ENCODE measurements at places on chromosomes 1 and 21.

GRCh38 chr1:166089804-166090203 is 77.0 kb downstream of the FAM78B start:
- DNase-seq: peak; percentile 59

DNA sequence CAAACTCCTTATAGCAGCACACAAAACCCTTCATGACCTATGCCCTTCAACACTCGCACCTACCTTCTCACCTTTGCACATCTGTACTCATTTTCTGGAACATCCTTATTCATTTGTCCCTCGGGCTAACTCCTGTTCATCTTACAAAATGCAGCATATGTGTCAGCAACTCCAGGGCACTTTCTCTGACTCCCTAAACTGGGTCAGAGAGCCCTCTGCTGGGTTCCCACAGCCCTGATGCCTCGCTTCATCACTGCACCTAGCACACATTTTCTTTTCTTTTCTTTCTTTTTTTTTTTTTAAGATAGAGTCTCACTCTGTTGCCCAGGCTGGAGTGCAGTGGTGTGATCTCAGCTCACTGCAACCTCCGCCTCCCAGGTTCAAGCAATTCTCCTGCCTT is 54.0 kb downstream of the RAB3B start:
- no peak for DNase-seq

DNA sequence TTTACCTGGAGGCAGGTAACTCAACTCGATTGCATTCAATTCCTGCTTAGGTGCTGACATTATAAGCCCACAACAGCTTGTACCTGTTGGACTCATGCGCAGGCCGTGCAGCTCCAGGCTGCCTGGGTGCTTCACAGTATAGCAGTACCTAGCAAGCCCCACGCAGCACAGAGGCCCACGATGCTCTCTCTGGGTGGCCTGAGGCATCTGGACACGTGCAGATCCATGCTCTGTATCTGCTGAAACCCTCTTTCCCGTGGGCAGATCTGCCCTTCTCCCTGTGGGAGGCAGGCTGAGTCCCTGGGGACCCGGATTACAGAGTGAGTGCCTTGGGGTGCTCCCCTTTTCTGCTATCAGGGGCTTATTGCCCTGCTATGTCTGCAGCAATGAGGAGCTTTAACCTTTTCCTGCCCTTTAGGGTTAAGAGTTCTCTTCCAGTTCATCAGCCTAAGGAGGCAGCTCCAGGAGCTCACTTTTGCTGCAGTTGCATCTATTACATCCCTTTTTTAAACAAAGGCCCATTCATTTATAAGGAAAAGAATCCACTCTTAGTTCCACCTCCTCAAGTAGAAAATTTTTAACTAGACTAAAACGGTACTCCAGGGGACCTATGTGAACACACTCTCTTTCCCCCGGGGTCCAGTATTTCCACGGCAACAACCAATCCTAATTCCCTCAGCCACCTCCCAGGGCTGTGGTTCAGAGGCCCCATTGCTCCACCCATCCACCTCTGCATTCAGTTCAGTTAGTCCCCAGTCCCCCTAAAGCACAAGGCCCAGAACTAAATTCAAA is 19.3 kb downstream of the ITPKB start:
- no peak for DNase-seq

GRCh38 chr1:52911541-52911940 is 10.0 kb downstream of the ECHDC2 start:
- DNase-seq: no peak

DNA sequence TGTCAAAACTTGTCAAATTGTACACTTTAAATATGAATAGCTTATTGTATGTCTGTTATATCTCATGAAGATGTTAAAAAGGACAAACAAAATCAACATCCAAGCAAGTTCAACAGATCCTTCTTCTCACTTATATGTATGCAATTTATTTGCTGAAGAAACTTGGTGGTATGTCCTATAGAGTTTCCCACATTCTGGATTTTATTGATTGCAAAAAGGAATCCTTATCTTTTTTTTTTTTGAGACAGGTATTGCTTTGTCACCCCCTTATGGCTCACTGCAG is 5.6 kb upstream of the RABGAP1L start:
- DNase-seq: no peak

DNA sequence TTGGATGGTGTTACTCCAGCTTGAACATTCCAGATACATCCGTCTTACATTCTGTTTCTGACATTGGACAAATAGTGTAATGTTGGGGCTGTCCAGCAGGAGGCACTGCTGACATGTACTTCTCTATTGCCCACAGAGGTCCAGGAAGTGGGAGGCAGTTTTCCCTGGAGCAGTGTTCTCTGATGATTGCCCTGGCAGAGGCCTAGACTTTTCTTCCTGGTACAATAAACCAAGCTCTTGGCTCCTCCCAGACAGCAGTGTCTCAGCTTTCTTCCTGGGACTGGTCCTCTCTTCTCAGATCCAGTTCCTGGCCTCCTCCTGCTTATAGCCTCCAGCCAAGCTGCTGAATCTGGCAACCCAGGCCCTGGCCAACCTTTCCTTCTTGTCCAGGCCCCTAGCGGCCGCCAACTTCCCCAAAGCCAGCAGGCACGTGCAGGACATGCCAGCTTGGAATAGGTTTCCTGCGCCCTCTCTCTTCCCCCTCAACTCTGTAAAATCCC is 14.9 kb upstream of the IFNLR1 start:
- peak; percentile 47 for DNase-seq

GRCh38 chr21:24840287-24840686 is 767.0 kb downstream of the MRPL39 start:
- DNase-seq: no peak

DNA sequence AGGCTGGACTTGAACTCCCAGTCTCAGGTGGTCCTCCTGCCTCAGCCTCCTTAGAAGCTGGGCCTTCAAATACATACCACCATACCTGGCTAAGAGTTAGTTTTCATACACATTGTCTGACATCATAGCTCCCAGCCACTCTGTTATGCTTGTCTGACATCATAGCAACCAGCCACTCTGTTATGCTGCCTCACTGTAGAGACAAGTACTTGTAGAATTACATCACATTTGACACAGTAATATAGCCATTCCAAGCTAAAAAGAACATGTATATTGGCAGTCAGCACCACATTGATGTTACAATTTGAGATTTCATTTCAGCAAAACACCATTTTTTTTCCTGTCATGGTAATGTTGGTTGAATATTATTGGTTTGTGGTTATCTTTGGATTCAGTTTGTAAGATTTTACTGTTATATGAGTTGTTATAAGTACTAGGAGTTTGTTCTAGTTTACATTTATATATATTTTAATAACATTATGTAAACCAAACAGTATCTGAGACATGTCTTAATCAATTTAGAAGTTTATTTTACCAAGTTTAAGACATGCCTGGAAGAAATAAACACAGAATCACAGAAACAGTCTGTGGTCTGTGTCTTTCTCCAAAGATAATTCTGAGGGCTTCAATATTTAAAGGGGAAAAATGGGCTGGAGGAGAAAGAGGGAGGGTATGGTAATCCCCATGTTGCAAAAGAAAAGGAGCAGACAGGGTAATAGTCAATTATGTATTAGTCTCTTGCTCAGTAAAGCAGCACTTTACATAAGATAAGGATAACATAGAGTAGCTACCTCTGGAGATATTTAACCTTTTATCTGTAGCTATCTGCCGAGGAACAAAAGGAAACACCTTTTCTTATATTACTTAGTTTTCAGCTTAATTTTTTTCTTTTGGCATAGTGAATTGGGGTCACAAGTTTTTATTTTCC is 43.0 kb downstream of the XPR1 start:
- DNase-seq: no peak

DNA sequence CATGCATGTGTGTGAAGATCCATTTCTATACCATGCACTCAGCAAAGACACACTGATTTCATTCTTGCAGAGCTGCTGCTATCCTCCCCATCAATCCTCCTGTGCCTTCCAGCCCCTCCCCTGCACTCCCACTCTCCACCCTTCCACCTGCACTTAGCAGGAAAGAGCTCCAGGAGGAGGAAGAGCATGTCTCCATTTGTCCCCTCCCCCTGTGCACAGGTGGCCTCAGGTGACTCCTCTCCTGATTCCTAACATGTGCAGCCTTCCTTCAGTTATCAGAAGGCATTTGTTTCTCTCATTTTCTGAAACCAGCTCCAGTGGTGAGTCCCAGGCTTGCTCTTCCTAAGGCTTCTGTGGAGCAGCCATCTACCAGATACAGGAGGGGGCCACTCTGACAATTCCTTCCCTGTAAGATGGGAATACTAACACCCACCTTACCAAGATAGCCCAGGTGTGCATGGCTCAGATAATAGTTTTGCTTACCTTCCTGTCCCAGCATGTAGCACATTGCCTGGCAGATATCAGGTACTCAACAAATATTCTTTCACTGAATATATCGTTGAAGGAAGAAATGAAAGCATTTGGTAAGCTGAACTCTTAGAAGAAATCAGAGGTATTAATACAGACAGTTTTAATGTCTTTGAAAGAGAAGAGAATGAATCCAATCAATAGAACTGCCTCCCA is 21.9 kb upstream of the FAM3B start:
- DNase-seq: no peak

DNA sequence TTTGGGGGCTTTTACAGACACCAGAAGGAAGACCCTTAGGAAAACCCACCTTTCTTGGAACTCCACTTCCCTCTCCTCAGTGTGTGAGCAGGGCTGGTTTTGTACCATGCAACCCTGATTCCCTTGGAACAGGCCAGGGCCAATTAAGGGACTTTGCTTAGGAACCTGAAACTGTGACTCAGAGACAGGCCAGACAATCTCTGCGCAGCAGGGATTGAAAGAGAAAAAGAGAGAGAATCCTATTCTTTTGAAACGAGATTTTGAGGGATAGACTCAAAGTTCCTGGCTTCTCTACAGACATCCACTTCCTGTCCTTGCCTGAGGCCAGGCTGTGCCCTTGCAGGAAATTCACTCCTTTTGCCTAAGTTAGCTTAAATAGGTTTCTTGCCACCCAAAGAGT is 23.1 kb upstream of the C1orf198 start:
- no peak for DNase-seq

GRCh38 chr21:41834252-41834925 is 44.8 kb downstream of the PRDM15 start:
- no peak for DNase-seq

DNA sequence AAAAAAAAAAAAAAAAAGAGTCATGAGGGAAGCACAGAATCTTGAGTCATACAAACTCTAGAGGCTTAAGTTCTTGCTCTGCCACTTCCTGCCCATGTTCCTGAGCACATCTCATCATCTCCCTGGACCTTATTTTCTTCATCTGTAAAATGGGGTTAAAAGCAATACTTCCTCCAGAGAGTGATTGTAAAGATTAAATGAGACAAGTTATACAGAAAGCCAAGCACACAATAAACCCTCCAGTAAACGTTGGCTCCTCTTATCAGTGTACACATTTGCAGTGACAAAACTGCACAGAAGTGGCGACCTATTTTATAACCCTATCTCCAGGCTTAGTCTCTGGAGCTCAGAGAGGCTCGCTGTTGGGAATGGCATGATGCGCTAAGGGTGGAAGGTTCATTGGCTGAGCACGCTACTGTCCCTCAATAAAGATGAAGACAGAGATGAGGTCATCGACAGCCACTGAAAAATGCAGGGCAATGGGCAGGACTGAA is 82.1 kb downstream of the RRAGC start:
- DNase-seq: peak; percentile 57

GRCh38 chr1:225428881-225429455 is 1.1 kb upstream of the LBR start:
- peak; percentile 82 for DNase-seq

GRCh38 chr1:61270761-61271411 is 188.5 kb downstream of the NFIA start:
- DNase-seq: no peak

DNA sequence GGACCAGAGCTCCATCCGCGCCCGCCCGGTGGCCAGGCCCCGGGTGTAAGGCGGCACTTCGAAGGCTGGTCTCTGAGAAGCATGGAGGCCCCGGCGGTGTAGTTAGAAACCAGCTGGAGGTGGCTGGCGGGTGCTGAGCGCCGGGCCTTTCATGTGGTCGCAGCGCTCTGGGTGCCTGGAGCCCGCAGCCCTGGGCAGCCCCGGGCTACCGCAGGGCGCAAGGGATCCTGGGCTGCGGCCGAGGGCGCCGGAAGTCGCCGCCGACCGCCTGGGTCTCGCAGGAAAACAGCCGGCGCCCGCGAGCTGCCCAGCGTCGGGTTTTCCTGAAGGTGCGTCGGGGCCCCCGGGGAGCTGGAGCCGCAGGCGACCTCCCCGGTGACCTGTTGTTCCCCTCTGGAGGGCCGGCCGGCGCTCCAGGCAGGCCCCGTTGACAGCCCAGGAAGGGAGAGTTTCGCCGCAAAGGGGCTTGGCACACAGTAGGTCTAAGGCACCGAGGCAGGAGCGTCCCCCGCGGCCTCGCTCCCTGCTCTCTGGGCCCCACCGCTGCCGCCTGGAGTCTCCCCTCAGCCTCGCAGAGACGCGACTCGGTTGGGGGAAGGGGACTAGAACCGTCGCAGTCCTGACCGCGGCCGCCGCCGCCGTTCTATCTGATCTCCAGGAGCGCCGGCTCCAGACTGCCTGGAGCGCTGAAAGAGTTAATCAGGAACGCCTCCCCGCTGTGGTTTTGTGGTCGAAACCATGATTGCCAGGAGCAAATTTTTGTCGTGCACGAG is 2.7 kb downstream of the GRHL3 start:
- peak; percentile 89 for DNase-seq

GRCh38 chr1:89603651-89604413 is 29.1 kb upstream of the LRRC8C start:
- no peak for DNase-seq

- DNase-seq: no peak
These were observed 27.8 kb downstream of the IGFN1 start for GRCh38 chr1:201218409-201218808.

DNA sequence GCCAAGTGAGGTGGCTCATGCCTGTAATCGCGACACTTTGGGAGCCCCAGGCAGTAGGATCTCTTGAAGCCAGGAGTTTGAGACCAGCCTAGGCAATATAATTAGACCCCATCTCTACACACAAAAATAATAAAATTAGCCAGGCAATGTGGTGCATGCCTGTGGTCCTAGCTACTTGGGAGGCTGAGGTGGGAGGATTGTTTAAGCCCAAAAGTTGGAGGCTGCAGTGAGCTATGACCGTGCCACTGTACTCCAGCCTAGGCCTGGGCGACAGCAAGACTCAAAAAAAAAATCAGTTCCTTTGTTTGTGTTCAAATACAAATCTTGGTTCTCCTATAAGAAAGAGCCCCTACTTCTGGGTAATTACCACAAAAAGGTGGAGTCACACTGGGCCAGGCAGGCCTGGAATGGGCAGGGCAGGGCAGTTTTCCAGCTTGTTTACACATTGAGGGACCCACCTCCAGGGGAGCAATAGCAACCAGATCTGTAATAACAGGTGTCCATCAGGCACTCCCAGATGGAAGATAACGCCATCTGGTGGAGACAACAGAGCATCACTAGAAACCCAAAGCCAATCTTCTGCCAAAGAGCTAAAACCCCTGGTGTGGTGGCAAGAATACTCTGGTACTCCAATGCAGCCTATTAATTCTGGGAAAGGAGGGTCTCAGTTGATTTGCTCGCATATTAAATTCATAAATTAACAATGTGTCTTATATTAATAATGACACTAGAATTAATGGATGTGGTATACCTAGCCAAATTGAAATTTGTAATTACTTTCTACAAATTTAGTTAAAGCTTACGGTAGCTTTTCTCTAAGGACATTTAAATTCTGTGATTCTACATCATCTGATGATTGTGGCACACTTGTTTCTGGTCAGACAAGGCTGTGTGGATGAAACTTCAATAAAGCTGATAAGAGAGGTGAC is 13.2 kb downstream of the PPP1R15B start:
- DNase-seq: peak; percentile 70

GRCh38 chr1:26574018-26574417 is 44.5 kb downstream of the RPS6KA1 start:
- DNase-seq: no peak

GRCh38 chr1:57897581-57897980 is 473.7 kb upstream of the DAB1 start:
- no peak for DNase-seq

GRCh38 chr21:44596068-44596725 is 3.9 kb upstream of the KRTAP10-6 start:
- no peak for DNase-seq
